RKO (cell line): ENCODE measurements at places on chromosomes 1 and 21.

DNA sequence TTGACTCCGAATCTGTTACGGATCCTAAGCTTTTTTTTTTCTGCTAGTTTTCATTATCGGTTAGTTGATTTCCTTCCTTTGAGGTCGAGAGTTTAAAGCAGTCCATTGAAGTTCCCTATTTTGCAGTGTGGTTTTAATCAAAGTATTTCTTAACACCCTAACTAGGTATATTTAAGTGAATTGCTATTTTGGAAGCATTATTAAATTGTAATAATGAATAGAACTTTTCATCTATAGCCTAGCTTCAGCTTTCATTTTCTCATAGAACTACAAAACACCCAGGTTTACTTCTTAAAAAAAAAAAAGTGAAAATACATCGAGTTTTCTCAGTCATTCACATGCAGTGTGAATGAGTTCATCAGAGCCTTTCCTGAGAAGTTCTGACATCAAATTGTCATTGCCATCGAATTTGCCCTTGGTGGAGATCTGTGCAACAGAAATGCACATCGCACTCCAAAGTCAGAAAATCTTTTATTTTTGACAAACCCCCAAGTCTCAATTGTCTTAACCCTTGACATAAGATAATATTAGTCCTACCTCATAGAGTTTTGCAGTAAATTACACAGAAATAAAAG lies 1.1 kb upstream of the LBR start:
- DNase-seq = no peak

DNA sequence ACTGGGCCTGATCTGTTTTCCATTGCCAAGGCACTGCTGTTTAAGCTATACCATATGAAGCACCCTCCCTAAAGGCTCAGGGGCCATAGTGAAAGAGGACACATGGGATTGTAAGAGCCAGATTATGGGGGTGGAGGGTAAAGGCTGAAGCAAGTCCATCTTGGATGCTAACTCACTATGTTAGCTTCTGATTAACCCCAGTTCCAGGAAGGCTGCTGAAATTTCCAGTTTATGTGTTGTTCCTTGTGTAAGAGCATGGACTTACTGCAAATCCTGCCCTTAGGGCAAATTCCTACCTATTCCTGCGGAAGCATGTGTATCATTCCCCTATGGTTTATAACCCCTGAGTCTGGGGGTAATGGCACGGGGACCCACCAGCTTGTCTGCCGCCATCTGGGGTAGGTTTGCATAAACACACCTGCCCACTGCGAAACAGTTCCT lies 91.8 kb upstream of the SERBP1 start:
- no peak for DNase-seq

- no peak for DNase-seq
Observed at GRCh38 chr1:212691561-212692071, 8.0 kb downstream of the BATF3 start.

- no peak for DNase-seq
Observed at GRCh38 chr1:58340185-58340584, 206.3 kb downstream of the OMA1 start.

GRCh38 chr1:156108057-156108456 lies 6.5 kb upstream of the LMNA start:
- DNase-seq = no peak

DNA sequence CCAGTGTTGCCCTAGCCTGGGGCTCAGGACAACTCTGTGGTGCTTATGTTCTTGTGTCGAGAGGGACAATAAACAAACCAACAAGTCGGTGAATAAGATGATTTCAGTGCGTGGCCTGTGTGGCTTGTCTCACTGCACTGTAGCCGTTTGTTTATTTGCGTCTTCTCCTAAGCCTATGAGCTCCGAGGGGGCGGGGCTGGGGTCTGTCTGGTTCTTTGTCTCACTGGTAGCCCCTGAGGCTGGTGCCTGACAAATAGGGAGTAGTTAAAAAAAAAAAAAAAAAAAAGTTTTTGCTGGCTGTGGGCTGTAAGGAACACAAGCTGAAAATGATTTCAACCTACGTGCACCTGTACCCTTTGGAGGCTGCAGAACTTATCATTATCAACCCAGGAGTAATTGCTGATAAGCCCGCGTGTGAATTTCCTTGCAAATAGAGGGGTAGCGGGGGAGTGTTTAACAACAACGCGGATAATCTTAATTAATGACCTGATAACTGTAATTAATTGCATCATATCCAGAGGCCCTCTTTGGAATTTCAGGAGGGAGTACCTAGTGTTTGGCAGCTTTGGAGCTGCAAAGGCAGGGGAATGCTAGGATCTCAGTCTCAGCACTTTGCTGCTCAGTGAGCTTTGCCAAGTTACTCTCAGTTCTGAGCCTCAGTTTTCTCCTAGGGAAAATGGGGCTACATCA lies 925 bp upstream of the ARHGEF10L start:
- no peak for DNase-seq
